ENCODE measurements at places on chromosomes 16 and 17.
A peak's percentile ranks its signal among the peaks of the same experiment; 100 is the strongest.

DNA sequence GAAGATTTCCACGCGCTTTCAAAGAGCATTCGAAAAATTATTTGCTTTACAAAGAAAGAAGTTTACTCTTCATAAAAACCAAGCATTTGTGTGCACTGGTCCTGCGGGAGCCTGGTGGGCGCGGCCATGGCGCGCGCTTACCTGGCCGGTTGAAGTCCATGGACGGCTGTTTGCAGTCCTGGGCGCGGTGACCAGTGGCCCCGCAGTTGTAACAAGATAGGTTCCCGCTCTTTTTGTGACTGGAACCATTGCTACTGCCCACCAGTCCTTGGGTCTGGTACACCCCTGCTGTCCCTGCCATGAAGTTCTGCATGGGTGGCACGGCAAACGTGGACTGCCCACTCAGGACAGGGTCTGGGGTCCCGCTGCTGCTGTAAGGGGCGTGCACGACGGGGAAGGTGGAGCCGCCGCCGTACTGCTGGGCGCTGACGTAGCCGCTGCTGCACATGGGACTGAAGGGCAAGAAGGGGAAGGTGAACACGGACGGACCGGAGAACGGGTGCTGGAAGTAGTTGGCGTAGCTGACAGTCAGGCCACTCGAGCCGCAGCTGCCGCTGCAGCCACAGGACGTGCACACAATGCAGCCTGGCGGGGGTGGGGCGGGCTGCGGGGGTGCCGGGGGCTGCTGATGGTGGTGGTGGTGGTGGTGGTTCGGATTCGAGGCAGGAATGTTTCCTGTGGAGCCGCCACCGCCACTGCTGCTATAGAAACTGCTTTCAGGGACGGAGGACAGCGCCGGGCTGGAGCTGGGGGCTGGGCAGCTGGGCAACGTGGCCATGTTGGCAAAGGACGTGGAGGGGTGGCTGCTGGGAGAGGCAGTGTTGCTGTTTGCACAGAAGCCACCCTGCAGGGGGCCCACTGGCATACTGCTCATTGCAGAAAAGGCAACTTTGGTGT lies 19.5 kb downstream of the MAP1LC3B start:
- DNase-seq = no peak

- DNase-seq = no peak
These were observed 28.7 kb upstream of the TNRC6A start for GRCh38 chr16:24700549-24701392.

- peak; percentile 37 for DNase-seq
These were observed 18.6 kb downstream of the COG7 start for GRCh38 chr16:23434380-23434779.

DNA sequence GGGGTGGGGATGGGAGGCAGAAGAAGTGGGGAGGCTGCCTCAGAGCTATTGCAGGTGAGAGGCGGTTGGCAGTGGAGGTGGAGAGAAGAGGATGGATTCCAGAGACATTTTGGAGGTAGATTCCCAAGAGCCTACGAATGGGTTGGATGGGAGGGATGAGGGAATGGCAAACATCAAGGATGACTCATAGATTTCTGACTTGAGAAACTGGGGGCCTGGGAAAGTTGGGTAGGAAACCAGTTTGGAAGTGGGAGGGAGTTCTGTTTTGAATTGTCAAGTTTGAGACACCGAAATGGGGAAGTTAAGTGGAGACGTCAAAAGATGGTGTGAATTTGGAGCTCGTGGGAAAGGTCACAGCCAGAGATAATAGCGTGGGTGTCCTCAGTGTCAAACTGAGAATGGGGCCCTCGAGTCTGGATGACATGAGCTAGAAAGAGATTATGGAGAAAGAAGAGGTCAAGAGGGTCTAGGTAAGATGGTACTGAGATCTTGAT lies 6.2 kb upstream of the CYLD start:
- no peak for DNase-seq

DNA sequence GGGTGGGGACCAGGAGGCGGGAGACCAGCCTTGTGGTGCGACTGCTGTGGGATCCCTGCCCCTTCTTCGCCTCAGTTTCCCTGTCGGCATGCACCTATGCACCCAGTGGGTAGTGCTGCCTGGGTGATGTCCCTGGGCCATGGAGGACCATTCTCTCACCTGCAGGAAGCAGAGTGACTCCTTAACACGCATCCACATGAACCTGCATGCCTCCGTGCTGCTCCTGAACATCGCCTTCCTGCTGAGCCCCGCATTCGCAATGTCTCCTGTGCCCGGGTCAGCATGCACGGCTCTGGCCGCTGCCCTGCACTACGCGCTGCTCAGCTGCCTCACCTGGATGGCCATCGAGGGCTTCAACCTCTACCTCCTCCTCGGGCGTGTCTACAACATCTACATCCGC lies 25.2 kb downstream of the ADGRG5 start:
- peak; percentile 12 for DNase-seq

- DNase-seq = no peak
These were observed 78.0 kb downstream of the RAP1GAP2 start for GRCh38 chr17:2874189-2874686.

DNA sequence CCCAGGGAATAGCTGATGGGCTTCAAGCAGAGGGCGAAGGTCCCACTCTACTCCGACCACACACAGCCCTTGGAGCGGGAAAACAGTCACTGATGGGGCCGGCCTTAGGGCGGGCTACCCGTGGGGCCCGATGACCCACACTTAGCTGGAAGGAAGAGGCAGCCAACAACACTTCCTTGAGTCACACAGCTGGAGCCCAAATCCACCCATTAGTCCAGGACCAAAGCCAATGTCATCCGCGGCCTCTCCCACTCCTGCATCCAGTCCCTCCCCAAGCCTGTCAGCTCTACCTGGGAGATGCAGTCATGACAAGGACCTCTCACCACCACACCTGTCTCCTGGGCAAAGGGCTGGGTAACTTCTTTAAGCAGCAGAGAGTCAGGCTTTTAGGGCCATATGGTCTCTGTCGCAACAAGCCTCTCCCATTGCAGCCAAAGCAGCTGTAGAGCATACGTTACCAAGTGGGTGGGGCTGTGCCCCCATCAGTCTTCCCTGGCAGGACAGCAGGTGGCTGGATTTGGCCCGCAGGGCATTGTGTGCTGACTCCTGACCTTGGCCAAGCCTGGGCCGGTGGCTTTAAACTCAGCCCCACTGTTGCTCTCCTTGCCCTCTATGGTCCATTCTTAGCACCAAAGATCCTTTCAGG lies 110.7 kb downstream of the SOCS1 start:
- no peak for DNase-seq

- no peak for DNase-seq
These were observed 6.9 kb downstream of the MIEF2 start for GRCh38 chr17:18267366-18267765.

DNA sequence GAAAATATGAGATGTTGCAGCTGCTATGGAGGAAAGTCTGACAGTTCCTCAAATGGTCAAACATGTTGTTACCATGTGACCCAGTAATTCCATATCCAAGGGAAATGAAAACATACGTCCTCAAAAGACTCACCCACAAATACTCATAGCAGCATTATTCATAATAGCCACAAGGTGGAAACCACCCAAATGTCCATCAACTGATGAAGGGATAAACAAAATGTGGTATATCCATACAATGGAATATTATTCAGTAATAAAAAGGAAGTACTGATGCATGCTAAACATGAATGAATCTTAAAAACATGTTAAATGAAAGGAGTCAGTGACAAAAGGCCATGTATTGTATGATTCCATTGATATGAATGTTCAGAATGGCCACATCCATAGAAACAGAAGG lies 140.2 kb downstream of the PITPNC1 start:
- no peak for DNase-seq

DNA sequence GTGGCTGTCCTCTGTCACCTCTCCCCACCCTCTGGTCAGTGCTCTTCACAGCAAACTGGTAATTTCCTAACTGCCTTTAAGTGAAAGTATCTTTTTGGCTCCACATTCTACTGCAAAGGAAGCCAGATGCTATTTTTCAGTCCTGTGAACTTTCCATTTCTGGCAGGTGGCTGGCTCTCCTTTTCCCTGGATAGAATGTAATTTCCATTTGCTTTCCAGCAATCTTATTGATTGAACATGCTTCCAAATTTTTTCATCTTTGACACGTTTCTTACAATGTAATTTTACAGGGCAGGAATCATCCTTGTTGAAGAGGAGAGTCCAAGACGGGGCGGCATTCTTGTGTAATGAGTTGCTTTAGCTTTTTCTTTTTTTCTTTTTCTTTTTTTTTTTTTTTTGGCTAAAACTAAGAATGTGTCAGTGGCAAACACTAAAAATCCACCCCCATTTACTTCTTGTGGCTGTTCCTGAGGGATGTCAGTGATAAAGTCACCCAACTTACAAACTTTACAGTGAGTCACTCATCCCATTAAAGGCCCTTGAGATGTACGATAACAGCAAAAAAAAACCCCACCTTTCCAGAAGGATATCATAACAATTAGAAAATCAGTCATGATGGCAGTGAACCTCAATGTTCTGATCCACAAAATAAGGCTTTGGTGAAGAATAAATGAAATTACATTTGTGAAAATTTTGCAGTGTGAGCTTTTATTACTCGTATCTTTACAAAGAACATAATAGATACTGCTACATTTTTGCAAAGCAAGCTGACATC lies 29.4 kb upstream of the PRKCA start:
- DNase-seq = no peak

DNA sequence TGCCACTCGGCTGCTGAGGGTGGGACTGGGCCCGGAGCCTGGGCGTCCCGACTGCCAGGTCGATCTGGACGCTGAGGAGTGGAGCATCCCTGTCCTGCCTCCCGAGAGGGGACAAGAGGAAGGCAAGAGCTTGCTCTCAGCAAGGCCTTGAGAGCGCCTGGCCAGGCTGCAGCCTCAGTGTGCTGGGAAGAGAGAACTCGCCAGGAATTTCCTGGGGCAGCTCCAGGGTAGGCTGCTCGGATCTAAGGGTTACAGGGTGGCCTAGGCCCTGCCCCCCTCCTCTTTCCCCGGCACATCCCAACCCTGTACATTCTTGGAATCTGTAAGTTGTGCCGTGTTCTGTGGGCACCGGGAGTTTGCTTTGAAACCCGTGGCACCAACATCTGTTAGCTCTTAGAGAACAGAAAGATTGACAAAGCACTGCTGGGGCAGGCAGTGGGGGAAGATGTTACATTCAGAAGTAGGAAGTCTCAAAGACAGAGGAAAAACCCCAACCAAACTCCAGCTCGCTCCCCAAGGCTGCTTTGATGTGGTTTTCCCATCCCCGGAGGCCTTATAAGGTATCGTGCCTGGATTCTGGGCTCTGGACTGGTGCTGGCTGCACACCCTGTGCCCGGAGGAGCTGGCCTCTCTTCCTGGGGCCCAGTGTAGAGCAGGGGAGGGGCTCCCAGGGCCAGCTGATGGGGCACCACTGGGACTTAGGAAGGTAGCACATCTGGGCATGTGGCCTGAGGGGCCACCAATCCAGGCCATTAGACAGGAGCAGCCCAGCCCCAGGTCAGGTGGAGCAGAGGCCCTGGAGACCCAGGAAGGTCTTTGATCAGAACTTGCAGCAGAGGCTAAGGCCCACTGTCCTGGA lies 55.2 kb downstream of the NKD1 start:
- no peak for DNase-seq

DNA sequence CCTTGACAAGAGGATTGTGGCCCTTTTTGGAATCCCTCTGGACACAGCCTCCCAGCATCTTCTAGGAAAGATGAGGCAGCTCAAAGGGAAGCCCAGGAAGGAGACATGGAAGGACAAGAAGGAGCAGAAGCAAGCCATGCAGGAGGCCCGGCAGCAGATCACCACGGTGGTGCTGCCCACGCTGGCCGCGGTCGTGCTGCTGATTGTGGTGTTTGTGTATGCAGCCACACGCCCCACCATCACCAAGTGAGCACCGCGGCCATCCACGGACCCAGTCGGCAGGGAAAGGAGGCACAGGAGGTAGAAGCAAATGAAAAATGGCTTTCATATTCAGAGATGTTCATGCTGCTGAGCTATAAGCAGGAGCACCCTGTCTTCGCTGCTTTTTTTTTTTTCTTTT lies 10.9 kb upstream of the MEIOC start:
- DNase-seq = no peak

DNA sequence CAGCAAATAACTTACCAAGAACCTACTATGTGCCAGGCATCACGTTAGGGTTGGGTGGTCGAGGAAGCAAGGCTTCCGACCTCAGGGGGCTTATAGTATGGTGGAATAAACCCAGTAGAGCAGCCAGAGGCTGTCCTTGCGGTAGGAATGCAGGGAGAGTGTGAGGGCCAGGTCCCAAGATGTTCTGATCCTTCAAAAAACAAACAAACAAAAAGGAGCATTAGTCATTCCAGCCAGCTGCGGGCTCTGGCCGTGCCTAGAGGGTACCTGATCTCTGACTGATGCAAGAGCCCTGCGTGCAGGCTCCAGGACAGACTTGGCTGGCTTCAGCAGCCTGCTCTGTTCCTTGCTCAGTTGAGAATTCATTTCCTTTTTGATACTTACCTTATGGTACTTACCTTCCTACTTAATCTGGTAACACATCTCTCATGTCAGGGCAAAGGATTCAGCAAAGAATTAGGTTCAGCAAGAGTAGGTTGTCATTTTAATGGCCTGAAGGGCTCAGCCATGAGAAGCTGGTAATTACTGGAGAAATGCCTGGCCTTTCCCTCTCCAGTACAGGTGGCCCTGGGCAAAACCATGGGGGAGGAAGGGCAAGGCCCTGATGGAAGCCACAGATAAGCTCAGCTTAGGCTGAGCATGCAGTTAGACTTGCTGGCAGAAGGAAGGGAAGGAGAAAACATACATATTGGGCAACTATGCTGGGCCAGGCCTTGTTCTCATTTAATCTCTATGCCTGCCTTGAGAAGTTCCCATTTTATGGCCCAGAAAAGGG lies 18.4 kb downstream of the CYB5D2 start:
- DNase-seq = no peak

- DNase-seq = no peak
These were observed 50.6 kb upstream of the ADCY9 start for GRCh38 chr16:4166821-4167220.

DNA sequence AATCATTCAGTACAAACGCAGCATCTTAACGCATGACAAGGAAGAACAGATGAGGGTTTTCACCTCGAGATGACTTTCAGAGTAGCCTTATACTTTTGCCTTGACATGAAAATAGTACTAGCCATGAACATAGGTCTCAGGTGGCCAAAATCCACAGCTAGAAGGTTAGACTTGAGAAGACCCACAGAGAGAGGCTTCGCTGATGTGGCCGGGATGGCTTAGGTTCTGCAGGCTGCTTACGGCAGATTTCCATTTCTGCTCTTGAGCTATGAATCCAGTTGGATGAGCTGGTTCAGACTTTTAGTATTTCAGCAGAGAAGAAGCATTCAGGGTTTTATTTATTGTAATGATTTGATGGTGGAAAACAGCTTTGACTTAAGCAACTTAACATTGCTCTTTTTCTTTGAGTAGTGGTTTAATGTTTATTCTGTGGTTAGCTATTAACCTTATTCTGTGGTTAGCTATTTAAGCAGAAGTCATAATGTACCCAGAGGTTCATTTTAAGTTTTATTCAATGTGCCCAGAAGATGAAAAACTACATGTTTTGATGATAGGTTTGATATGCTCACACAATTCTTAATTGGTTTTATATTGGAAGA lies 7.6 kb downstream of the KRT24 start:
- DNase-seq = no peak

DNA sequence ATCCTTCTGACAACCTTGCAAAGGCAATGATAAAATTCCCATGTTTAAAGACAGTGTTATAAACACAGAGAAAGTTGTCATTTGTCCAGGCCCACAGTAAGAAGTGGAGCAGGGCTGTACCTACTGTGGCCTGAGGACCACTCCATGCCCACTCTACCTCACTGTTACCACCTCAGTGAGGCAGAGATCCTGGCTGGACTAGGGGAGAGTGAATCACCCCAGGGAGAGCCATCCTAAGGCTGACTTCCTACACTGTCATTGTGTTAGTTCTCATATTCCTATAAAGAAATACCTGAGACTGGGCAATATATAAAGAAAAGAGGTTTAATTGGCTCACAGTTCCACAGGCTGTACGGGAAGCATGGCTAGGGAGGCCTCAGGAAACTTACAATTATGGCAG lies 228.8 kb upstream of the HSBP1 start:
- no peak for DNase-seq
